Left ventricle myocardium superior (tissue), 1 donor: ENCODE measurements at places on chromosomes 7 and 10. TPM values are rescaled to one million over a fixed set of nuclear protein-coding genes. Genes with fewer than 3 reads are reported as not detected.

DNA sequence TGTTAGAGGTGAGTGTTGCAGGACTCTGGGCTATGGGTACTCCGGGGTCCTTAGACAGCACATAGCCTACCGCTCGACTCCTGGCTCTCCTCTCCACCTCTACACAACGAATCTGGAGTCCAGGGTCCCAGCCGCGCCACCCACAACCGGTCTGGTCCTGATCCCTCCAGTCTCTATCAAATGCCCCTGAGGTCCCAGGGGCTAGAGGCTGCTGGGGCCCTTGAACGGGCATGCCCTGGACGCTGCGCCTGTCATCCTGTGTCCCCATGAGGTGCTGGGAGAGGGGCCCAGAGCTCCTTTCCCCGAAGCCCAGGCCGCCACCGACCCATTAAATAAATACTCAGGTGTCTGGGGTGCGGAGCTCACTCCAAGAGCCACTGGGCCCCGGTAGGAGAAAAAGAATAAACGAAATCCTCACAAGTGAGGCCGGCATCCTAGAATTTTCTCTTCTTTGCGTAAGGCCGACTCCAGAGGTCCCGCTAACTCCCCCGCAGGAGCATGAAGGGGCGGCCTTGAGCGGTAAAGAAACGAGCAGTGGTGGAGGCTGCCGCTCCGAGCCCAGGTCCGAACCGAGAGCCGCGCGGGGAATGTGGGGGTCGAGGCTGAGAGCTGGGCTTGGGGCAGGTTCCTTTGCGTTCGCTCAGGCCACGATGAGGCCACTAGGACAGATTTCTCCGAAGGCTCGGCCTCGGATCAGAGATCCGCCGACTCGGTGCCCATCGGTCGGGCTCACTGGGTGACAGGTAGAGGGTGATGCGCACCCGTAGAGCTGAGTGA, 166.7 kb downstream of the NRF1 start:
- no peak for DNase-seq

DNA sequence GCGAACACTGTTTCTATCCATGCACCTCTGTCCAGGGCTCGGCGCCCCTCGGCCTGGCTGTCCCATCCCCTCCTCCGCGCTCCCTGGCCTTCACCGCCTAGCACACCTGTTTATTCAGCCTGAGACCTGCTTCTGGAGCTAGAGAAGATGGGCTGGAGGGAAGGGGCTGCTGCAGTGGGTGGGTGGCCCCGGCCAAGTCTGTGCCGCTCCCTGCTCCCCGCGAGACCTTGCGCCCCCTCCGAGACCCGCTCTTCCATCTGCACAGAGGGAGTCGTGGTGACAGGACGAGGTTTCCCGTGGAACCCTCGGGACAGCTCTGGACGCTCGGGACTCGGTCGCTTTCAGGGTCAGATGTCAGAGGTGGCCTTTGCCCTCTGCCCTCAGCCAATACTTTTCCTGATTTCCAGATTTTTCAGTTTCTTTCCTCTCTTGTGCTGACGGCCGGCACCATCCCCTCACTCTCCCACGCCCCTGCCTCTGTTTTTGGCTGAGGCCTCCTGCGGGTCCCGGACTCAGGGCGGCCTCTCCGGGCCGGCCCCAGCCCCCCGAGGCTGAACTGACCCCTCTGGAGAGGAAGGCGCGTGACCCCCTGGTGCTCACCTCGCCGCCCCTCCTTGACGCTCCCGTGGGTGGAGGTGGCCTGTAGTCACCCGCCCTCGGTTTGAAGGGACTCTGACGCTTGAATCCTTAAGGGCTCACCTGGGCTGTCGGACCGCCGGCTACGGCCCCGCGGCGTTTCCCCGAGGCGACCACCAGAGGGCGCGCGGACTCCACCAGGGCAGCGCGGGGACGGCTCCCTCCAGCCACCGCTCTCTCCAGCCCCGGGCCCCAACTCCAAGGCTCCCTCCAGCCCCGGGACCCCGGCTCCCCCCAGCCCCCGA, 15.6 kb downstream of the SHH start:
- peak; percentile 76 for DNase-seq

DNA sequence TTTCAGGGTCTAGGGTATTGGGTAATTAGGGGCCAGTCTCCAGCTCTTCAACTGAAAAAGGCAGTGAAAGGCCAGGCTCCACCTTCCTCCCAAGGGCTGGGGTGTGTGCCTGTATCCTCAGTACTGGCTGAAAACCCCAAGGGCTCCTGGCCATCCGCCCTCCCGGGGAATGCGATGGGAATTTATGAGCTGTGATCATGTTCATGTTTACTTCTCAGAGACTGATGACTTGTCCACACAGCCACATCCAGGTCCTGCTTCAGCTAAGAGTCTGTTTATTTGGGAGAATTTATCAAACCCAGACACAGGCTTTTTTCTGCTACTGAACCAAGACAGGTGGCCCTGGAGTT, 91.7 kb downstream of the CCDC3 start:
- no peak for DNase-seq

GRCh38 chr7:2688409-2689342, 674 bp downstream of the AMZ1 start:
- DNase-seq: no peak

DNA sequence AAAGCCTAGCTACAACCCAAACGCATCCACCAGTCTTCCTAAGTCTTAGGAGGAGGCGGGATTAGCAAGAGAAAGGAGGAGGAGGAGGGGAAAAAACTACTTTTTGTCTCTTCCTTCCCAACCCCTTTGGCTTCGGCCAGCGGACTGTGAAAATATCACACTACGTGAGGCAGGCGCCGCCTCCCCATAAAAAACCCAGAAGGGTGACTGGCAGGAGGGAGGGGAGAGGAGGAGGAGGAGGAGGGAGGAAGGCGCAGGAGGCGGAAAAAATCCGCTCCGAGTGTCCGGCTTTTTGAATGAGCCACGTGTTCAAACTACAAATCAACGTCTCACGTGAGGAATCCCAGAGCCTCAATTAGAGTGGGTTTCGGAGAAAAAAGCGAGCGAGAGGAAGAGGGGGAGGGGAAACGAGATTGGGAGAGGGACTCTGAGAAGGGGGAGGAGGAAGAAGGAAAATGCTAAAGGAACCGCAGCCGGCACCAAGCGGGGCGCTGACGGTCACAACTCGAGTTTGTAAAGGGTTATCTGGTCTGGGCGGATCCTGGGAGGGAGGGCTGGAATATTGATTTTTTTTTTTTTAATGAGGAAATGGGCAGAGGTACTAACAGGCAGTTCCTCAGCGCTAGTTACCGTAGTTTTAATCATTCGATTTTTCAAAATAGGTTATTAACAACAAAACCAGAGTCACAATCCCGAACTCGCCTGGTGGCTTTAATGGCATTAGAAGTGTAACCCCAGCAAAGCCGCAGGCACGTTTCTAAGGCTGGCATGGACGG, at the start of gene IGF2BP3:
TSS of gene IGF2BP3 (minus strand) at position 162 of the 776 bp plus-strand sequence. CDS start 381 bp downstream, outside the sequence.
- no peak for DNase-seq

GRCh38 chr7:102981451-102981850, 68.7 kb downstream of the LRRC17 start:
- DNase-seq: no peak

- DNase-seq: no peak
Measured at GRCh38 chr10:72893136-72893798, at the start of gene OIT3. TSS of gene OIT3 (plus strand) at chr10:72893739. CDS start at chr10:72893799, 60 bp downstream.

DNA sequence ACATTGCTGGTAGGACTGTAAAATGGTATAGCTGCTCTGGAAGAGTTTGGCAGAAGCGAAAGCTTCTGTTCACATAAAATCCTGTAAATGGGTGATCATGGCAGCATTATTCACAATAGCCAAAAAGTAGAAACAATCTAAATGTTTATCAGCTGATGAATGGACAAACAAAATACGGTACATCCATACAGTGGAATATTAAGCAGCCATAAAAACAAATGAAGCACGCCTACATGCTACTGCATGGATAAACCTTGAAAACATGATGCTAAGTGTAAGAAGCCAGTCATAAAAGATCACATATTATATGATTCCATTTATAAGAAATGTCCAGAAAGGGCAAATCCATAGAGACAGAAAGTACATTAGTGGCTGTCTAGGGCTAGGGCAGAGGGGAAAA, 32.7 kb downstream of the KIN start:
- DNase-seq: no peak

DNA sequence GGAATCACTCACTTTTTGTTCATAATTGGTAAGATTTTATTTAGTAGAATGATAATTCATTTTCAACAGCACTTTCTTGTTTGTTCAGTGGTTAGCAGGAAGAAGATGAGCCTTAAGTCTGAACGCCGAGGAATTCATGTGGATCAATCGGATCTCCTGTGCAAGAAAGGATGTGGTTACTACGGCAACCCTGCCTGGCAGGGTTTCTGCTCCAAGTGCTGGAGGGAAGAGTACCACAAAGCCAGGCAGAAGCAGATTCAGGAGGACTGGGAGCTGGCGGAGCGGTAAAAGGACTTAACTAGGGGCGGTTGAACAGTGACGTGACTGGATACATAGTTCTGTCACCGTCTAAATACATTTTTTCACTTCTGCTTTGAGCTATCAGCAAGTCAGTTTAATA, 31.3 kb downstream of the RABGEF1 start:
- DNase-seq: no peak

GRCh38 chr7:122995600-122995999, at the start of gene TAS2R16:
TSS of gene TAS2R16 (minus strand) at chr7:122995700. CDS start at chr7:122995634, 66 bp downstream.
- no peak for DNase-seq

- peak; percentile 89 for DNase-seq
Measured at GRCh38 chr10:17229967-17230682, 2.1 kb downstream of the VIM start.

GRCh38 chr10:114043532-114044246, at the start of gene ADRB1:
TSS of gene ADRB1 (plus strand) at chr10:114043866. CDS start at chr10:114044133, 267 bp downstream.
- DNase-seq: peak; percentile 97

DNA sequence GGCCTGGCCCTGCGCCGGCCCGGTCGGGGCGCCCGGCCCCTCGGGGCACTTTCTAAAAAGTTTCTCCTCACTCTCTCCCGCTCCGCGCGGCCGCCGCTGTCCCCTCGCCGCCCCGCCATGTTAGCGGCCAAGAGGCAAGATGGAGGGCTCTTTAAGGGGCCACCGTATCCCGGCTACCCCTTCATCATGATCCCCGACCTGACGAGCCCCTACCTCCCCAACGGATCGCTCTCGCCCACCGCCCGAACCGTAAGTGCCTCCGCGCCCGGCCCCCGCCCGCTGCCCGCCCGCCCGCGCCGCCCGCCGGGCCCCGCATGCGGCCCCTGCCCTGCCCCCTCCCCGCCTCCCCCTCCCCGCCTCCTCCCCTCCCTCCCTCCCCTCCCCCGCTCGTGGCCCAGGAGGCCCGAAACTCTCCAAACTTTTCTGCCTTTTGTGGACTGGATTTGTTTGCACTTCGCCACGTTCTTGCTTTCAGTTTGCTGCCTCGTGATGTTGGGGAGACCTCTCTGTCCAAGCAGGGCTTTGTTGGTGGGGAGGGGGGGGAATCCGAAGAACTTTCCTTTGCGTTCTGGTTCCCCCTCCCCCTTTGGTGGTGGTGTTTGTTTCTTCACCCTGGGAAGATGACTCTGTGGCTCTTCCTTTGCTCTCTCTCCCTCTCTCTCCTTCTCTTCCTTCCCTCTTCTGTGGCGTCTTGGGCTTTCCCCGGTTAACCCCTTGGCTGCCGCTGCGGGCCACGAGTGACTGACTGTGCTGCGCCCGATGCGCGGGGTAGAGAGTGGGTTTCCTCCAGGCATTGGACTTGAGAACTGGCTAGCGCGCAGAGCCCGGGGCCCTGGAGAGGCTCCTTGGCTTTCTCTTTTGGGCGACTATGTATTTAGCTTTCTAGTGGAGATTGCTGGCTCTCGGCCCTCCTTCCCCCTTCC, 1.6 kb downstream of the TCF7L2 start:
- peak; percentile 65 for DNase-seq

GRCh38 chr7:4164556-4164955, 517.5 kb upstream of the FOXK1 start:
- DNase-seq: peak; percentile 10

- no peak for DNase-seq
Measured at GRCh38 chr7:82605247-82605864, 161.8 kb upstream of the CACNA2D1 start.

GRCh38 chr10:126663328-126663727, 7.2 kb downstream of the C10orf90 start:
- peak; percentile 65 for DNase-seq

DNA sequence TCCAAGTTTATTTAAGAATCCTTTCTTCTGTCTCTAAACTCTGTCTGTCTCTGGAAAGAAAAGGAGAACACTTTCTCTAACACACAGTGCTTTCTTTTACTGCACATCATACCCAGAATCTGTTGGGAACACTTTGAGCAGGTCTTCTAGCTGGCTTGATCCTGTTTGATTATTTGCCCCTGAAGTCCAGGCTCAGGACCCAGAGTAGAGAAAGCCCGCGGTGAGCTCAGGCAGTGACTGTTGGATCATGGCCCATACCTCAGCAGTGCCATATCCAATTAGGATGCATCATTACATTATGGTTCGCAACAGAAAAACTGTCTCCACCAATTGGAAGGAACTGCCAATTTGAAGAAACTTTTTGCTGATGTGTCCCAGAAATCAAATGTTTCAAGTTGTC, 51.4 kb downstream of the ATOH7 start:
- no peak for DNase-seq

DNA sequence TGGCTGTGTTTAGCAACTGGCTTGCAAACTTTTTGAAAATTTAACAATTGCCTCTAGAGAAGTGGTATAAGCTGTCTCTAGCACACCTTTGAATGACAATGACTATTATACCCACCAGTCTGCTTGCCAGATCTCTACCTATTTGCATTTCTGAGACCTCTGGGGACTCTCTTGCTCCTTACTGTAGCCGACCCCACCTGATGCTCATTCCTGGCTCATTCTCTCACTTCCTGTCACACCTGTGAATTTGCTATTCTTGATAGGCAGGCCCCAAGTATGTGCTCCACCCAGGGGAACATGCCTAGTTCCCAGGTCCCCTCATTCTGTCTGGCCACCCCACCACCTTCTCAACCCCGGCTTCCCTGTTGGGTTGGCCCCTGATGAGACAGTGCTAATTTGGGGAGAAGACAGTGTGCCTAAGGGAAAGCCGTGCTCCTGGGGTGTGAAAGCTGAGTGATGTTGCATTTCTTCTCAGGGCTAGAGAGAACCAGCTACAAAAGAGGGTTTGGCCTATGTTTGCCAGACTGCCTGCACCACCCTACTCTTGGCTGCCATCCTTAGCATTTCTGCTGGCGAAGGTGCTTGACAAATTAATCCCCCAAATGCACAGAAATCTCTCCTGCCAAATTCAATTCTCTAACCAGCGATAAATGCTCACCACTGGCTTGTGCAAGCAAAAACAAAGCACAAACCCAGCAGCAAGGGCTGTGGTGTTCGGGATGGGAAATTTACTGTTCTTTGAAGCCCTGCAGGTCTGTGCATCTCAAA, 138.2 kb downstream of the RPS24 start:
- no peak for DNase-seq

DNA sequence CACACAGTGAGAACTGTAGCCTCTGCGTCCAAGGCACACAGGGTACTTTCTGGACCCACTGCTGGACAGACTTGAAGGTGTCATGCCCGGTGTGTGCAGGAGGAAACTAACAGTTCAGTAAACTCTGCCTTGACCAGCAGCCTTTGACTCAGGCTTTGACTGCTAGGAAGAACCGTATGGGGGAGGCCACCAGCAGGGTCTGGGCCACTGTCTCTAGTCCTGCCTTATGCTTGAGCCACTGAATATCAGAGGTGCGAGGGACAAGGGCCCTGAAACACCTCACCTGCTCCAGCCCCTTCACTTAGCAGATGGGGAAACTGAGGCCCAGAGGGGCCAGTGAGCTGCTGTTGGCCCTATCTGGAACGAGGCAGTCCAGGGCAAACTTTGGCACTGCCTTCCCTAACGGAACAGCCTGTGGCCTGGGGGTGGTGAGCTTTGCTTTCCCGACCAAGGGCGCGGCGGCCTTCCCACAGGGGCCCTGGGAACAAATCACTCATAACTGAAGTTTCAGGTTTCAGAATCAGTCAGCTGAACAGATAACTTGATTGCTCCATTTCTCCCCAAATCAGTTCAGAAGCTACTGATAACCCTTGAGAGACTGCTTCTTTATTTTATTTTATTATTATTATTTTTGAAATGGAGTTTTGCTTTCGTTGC, 130.0 kb downstream of the FAM53B start:
- no peak for DNase-seq

The PITX3 gene
- total RNA-seq: 1.1 TPM

The BICC1 gene
- total RNA-seq: 4.9 TPM

The POLD2 gene
- total RNA-seq: 92.9 TPM
